NCI-H1048 (cell line): ENCODE measurements at places on chromosomes 12 and 14.

DNA sequence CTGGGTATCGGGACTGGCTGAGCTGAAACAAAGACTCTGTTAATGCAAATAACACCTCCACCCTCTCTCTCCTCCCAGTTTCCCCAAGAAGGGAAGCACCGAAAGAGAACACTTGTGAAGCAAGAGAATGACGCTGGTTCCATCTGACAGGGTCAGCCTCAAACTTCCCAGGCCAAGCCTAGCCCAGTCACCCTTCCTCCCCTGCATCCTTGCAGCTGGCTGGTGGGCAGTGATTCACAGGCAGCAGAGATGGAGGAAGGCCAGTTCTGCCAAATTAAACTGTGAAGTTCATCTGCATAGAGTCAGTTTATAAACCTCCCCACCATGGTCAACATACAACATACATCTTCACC, 2.8 kb downstream of the LRRC74A start:
- no peak for DNase-seq

- no peak for DNase-seq
Measured at GRCh38 chr12:105476616-105477015, 146.1 kb downstream of the C12orf75 start.

GRCh38 chr14:78631551-78631950, 461.4 kb downstream of the NRXN3 start:
- no peak for DNase-seq

DNA sequence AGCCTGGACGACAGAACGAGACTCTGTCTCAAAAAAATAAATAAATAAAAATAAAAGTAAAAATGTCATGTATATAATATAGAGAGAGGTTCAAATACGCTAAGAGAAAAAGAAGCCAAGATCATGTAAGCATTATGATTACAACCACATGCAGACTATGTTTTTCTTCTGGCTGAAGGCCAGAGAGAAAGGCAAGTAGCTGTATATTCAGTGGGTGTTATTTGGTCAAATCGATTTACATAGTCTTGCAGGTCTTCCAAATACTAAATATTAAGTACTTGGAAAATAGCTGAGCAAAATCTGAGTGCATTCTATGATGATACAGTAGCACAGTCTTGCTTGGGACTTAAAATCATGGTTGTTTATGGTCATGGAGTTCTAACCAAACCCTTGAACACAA, 758.0 kb downstream of the DIO2 start:
- DNase-seq: no peak

DNA sequence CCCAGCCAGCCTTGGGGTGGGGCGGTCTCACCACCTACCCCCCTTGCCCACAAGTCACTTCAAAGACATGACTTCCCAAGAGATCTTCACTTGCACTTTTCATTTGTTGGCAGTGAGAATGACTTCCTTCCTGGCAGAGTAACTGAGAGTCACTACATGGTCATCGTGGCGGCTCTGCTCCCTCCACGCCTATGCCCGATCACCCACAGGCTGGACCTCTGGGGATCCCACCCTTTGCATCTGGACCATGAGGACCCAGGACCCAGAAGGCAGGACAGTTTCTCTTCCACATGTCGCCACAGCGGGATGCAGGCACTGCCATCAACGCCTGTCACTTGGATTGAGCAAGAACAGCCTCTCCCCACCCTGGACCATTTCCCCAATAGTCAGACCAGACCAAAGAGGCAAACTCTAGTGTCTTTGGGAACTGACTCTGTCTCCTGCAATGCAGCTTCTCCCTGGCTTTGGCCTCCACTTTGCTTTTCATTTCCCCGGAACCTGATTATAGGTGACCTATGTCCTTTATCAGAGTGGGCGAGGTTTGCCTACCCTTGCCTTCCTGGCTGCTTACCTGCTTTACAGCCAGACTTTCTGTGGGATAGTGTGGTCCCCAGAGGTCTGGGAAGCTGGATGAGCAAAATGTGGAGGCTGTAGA, 3.6 kb downstream of the VDR start:
- DNase-seq: no peak

- DNase-seq: no peak
Measured at GRCh38 chr14:56136571-56137452, 18.6 kb downstream of the PELI2 start.

GRCh38 chr12:92506891-92507290, 195.9 kb upstream of the PLEKHG7 start:
- no peak for DNase-seq

- DNase-seq: no peak
Measured at GRCh38 chr14:80211153-80212022, at the start of gene DIO2. Gene DIO2 (minus strand): TSS chr14:80211504. CDS start chr14:80211472, 32 bp downstream.

- no peak for DNase-seq
Measured at GRCh38 chr12:30774599-30774998, 19.8 kb upstream of the CAPRIN2 start.

DNA sequence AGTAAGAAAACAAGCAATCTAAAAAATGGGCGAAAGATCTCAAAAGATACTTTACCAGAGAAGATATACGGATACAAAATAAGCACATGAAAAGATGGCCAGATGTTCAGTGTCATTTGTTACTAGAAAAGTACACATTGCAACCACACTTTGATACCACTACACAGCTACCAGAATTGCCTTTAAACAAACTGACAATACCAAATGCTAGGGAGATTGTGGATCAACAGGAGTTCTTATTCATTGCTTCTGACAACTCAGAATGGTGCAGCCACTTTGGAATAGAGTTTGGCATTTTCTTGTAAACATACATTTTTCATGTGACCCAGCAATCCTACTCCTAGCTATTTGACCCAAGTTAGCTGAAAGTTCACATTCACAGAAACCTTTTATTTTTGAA, 136.3 kb downstream of the FUT8 start:
- DNase-seq: no peak

- DNase-seq: no peak
Measured at GRCh38 chr12:122081697-122082221, 3.2 kb downstream of the MLXIP start.

GRCh38 chr12:95225645-95226212, 8.1 kb downstream of the VEZT start:
- DNase-seq: no peak

DNA sequence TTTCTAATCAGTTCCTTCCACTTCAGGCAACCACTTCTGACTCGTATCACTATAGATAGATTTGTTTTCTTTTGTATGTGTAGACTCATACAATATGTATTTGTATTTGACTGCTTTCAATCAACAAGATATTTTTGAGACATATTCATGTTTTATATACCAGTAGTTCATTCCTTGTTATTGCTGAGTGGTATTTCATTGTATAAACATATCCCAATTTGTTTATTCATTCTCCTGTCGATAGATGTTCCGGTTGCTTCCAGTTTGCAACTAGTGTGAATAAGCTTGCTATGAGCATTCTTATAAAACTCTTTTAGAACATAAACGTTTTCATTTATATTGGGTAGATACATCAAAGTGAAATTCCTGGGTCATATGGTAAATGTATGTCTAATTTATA, 119.2 kb downstream of the FIGNL2 start:
- no peak for DNase-seq

DNA sequence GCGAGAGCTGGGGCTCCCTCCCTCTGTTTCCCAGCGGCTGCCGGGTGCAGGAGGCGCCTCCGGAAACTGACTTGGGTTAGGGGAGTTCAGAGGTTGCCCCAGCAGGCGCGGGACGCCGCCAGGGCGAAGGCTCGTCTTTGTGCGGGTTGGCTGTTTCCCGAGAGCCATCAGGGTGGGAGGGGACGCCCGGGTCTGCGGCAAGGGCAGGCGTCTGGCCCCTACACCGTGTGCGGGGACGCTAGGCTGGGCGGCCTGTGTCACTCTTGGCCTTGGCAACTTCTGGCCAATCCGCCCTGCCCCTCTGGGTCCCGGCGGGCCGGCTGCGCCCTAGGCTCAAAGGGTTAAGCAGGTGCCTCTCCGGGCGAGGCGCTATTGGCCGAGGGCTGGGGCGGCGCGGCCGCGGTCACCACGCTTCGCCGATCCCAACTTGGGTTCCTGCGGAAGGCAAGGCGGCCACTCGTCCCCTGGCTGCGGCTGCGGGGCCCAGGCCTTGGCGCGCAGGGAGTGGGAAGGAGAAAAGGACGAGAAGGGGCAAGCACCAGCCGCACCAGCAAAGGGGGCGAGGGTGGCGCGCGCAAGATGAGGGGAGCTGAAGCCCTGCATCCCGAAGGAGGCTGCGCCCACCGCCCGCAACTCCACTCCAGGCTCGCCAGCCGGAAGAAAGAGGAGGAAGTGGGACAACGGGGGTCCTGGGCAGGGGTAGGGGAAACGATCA, 5.6 kb upstream of the NPAS3 start:
- no peak for DNase-seq

DNA sequence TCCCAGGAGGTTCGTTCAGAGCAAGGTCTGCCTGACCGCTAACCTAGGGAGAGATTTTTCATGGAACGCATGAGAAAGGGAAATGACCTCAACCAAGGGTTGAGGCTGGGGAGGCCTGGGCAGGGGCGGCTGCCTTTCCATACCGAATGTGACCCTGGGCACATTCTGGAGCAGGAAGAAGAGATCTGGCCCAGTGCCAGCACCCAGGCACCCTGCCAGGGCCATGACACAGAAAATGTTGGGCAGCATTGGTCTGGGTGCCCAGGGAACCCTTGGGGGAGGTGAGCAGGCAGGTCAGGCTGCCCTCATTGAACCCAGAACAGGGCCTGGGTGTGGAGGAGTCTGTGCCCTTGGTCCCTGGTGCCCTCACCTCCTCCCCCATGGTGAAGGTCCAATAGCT, 106.8 kb downstream of the CALM1 start:
- DNase-seq: no peak

DNA sequence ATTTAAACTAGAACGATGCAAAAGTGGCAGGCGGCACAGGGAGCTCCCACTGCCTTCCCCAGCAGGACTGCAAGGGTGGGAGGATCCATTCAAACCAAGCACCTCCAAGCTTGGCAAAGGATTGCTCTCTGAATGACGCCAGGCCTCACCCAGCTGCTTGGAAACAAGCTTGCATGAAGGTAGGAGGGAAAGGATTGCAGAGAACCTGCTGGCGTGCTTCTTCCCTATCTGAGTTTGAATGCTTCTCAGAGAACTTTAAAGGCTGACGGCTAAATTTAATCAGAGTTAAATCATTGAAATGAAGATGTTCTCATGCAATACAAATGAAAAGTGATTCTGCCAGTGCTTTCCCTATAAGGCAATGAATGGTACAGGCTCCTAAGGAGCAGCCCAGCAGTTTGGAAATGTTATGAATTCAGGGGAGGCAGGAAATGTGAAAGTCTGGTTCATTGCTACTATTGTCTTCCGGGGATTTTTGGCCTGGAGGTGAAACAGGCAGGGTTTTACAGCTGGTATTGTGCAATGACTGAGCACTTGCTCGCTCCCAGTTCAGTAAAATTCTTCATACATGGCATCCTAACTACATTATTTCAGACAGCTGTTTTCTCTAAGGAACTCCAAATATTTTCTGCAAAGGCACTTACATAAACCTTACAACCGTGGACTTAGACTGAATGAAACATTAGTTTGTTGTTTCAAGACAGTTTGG, 31.9 kb upstream of the DUSP6 start:
- no peak for DNase-seq

GRCh38 chr14:21536418-21537089, 10.4 kb upstream of the SALL2 start:
- no peak for DNase-seq

- DNase-seq: no peak
Measured at GRCh38 chr14:79809849-79810612, 401.3 kb downstream of the DIO2 start.

DNA sequence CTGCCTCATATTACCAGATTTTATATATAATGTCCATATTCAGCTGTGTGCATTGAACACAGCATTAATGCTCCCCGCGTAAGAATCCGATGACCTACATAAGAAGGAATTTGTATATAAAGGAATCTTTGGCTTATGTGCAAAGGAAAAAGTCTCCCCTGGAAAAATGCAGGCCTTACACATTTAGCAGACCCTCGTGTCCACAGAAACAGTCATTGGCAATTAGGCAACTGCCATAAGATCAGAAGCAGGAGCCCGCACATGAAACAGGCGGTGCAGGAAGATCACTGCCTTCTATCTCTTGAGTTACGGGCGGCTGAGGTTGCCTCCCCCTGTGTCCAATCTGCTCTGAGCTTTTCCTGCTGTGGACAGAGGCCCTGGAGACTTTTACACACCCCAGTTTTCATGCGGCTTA, 63.2 kb upstream of the RFX4 start:
- DNase-seq: no peak

DNA sequence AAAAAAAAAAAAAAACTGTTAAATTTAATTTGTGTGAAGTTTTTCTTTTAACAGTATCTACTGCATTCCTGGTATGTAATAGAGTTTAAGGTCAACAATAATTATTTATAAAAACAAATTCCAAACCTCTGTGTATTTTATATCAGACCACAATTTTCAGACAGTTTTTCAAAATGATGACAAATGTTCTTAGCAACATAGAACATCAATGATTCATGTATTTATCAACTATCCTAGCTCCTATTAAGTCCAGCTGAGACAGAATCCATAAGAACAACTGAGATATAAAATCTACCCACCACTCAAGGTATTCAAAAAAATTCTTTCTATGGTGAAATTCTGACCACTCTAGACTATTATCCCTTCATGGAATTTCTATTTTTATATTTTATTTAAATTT, 144.5 kb downstream of the EPS8 start:
- DNase-seq: no peak

DNA sequence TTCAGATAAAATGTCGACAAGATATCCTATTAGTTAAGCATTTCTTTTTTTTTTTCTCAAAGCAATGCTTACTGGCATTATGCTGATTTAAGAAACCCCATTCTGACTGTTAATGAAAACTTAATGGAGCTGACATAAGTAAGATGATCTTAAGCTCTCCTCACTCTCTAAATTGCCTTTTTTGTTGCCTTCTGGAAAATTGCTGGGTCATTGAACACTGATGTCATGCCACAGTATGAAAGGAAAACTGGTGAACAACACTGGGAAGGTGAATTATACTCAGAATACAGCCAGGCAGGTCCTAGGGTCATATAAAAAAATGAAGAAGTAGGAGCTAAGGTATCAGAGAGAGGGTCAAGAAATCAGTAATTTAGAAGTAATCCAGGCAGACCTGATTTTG, 179.9 kb downstream of the BTG1 start:
- DNase-seq: no peak

GRCh38 chr14:58426670-58427280, 556 bp downstream of the TIMM9 start:
- DNase-seq: no peak

GRCh38 chr14:79663453-79663852, 547.9 kb downstream of the DIO2 start:
- DNase-seq: no peak

- DNase-seq: no peak
Measured at GRCh38 chr14:103199124-103199523, 75.9 kb downstream of the TNFAIP2 start.

GRCh38 chr14:104280902-104281767, 142.7 kb downstream of the KIF26A start:
- no peak for DNase-seq

- DNase-seq: peak; percentile 39
Measured at GRCh38 chr12:74365178-74365964, 172.3 kb upstream of the ATXN7L3B start.

- DNase-seq: no peak
Measured at GRCh38 chr14:38791862-38792261, 311.2 kb downstream of the SEC23A start.

DNA sequence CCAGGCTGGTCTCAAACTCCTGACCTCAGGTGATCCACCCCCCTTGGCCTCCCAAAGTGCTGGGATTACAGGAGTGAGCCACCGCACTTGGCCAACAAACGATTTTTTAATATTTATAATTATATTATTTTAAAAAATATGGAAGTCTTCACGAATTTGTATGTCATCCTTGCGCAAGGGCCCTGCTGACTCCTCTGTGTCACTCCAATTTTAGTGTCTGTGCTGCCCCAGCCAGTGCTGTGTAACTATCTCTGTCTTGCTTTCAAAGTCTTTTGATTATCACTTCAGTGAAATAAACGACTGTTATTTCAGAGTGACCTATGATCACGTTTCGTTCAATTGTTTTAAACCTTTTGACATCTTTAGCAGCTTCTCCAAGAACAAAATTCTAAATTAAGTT, 13.1 kb upstream of the MMP17 start:
- no peak for DNase-seq
